Kidney epithelial cell (primary cell): ENCODE measurements at places on chromosomes 7 and 10.

GRCh38 chr7:15419596-15419995 lies 142.2 kb downstream of the AGMO start:
- no peak for DNase-seq

DNA sequence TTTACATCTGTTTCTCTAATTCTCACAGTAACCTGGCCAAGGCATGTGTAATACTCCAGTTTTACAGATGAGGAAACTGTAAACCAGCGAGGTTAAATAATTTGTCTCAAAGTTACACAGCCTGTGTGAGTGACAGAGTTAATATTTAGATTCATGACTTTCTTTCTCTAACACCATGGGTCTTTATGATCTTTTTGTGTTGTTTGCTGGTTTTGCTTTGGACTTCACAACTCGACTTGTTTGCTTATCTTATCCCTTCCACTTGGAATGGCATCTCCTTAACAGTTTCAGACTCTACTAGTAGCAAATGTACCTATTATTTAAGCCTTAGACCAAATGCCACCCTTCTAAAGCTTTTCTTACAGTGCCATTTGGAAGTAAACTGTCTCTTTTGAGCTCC lies 34.4 kb downstream of the MXI1 start:
- DNase-seq: no peak

DNA sequence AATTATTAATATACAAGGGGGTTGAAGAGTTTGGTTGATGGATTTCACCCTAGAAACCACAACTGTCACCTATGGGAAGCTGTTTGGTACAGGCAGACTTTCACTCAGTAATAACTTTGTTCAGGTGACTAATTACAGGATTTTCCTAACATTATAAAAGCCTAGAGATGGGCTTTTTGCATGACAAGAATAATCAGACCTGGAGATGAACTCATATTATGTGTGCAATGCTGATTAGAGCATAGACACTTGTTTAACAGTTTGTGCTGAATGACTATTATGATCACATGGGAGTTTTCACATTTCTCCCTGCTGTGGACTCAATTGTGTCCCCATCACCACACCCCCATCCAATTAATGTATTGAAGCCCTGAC lies 90.2 kb upstream of the STEAP4 start:
- no peak for DNase-seq

- no peak for DNase-seq
Observed at GRCh38 chr10:14010101-14010558, 320.6 kb downstream of the FRMD4A start.

DNA sequence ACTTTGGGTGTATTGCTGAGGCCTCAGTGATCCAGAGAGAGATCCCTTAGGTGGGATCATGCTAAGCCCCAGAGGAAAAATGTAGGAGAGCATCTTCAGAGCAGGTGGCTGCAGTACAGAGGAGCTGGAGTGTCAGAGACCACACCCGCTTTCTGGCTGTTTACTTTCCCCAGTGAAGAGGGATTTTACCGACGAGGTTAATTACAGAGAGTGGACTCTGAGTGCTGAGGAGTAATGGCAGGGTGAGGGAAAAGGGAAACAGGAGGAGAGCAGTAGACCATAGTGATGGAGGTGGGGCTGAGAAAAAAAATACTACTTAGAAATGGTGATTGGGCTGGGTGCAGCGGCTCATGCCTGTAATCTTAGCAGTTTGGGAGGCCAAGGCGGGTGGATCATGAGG lies 43.3 kb upstream of the HBP1 start:
- DNase-seq: no peak

GRCh38 chr10:67837541-67838314 lies at the start of gene DNAJC12:
Gene DNAJC12, minus strand, starts transcription at chr10:67838188. Its CDS starts 177 bp downstream, at chr10:67838011.
- no peak for DNase-seq

DNA sequence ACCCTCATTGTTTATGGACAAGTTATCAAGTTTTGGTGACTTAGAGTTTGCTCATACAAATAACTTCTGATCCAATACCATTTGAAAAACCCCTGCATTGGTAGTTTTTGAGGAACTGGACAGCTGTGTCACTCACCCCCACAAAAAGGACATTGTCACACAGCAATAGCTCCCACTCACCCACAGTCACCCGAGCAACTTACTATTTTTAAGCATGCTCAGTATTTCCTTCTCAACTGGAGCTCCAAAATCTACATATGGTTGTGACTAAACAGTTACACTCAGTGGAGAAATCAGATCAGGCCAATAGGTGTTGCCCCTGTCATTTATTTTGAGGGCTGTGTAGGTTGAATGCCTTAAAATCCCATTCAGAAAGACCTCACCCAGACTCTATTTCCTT lies 165.2 kb upstream of the AUTS2 start:
- no peak for DNase-seq

GRCh38 chr7:786472-787255 lies 45.6 kb upstream of the SUN1 start:
- no peak for DNase-seq

DNA sequence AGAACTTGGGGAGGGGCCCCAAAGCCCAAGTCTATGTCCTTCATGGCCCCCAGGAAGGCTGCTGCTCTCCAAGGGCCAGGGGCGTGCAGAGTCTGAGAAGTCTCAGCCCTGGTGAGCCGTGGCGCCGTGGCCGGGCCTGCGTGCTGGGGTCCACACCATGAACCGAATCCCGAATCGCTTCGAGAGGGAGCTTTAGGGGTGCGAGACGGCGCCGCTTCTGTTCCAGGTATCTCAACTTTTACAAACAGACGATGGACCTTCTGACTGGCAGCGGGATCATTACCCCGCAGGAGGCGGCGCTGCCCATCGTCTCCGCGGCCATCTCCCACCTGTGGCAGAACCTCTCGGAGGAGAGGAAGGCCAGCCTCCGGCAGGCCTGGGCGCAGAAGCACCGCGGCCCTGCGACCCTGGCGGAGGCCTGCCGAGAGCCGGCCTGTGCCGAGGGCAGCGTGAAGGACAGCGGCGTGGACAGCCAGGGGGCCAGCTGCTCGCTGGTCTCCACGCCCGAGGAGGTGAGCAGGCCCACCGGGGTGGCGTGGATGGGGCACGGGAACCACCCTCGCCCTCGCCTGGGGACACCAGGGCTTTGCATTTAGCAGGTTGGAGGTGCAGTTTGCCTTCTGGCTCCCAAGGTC lies 12.7 kb downstream of the STRA8 start:
- no peak for DNase-seq

GRCh38 chr7:104629408-104629807 lies 301.0 kb downstream of the LHFPL3 start:
- no peak for DNase-seq

DNA sequence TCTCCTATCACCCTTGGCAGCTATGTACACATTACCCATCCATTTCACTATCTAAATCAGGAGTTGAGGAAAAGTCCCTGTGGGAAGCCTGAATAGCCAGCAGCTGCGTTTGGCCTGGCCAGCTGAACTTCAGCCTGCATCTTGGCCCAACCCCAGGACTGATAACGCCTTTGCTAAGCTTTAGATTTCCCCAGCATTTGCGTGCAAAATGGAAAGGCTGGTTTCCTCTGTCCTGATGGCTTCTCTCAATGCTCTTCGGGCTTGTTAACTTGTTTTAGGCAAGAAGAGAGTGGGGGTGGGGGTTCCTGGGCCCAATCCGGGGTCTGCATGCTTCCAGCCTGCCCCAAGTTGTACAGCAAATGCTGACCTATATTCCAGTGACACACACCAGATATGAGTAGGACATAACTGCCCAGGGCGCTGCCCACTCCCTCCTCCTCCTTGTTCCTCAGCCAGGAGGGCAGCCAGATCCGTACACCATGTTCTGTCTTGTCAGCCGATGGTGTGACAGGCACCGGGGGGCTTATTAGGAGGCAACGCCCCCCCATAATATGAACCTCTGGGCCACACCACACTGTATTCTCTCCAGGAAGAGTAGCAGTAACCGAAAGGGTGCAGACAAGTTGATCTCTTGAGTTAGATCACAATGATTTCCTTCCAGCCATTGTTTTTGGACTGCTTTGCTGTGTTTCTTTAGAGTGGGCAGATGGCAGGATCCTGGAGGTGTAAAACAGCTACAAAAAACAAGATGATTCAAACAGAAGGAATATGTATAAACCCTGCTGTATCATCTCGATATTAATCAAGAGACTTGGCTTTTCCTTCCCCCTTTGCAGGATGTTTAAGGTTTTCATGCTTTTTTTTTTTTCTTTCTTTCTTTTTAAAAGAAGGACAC lies 339.0 kb downstream of the RNLS start:
- DNase-seq: no peak

DNA sequence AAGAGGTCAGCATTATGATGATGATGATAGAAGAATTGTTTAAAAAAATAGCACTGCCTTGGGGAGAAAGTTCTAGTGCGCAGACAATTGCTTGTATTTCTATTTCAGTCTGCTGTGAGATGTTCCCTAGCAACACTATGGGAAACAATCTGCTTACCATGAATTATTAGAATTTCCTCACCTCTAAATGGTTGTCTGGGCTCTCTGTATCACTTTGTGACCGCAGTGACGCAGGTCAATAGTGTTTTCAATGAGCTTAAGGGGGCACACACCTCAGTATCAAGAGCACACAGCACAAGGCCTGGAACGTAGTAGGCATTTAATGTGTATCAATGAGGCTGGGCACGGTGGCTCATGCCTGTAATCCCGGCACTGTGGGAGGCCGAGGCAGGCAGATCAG lies 98.9 kb upstream of the TARP start:
- no peak for DNase-seq

DNA sequence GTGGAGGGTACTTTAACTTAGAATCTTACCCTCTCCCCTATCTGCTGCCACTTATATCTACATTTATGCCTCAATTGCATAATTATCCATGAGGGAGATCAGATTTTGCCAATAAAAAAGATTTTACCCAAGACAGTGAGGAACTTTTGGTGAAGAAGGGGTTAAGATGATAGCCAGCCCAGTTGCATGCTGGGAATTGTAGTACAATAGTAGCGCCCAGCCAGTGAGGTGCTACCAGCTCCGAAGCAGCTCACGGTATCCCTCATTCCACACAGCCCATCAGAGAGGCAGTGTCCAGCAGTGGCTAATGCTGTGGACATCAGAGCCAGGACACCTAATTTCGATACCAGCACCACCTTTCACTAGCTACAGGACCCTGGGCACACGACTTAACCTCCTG lies 5.9 kb upstream of the LGI1 start:
- no peak for DNase-seq

DNA sequence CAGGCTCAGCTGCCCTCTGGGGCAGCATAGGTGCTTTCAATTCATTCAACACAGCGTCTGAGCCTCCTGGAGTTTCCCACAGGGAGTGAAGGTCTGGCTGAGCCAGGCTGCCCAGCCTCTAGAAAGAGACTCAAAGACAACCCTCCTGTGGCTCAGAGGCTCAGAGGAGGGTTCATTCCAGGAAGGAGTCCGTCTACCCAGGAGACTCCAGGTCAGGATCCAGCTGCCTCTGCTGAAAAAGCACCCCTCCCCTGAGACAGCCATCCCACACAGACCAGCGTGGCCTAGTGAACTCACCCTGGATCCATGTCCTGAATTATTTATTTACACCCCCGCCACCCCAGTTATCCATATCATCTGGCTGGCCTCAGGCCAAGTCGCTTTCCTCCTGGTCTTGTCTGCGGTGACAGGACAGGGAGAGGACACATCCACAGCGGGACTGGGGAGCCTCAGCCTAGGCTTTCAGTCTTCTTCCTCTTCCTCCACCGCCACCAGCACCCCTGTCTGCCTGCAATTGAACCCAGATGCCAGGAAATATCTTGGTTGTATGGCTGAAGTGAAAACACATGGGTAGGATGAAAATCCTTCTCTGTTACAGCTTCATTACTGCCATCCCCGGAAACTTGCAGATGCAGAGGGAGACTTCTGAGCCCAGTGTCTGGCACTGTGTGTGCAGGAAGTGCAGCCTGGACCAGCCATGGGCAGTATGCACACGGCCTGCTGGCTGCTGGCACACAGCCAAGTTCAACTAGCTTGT lies 44.0 kb upstream of the COL13A1 start:
- DNase-seq: no peak

- DNase-seq: no peak
Observed at GRCh38 chr7:126436213-126436868, 816.4 kb downstream of the GRM8 start.

GRCh38 chr7:4144811-4145510 lies 537.1 kb upstream of the FOXK1 start:
- DNase-seq: no peak

DNA sequence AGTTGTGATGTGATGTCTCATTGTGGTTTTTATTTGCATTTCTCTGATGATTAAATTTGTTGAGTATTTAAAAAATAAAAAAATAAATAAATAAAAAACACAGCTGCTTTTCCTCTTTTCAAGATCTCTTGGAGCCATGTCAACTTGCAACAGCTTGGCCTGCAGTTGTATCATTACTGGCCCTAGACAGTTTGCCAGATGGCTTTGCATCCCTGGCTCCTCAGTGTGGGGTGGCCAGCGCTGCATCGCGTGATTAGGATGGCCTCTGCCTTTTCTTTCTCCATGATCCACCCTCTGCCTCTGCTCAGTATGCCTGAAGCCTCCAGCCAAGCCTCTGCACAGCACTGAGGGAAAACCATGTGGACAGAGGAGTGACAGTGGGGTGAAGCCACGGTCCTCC lies 96.8 kb downstream of the PPP1R3C start:
- DNase-seq: no peak

- DNase-seq: no peak
Observed at GRCh38 chr7:47787249-47788069, 160.8 kb downstream of the PKD1L1 start.

DNA sequence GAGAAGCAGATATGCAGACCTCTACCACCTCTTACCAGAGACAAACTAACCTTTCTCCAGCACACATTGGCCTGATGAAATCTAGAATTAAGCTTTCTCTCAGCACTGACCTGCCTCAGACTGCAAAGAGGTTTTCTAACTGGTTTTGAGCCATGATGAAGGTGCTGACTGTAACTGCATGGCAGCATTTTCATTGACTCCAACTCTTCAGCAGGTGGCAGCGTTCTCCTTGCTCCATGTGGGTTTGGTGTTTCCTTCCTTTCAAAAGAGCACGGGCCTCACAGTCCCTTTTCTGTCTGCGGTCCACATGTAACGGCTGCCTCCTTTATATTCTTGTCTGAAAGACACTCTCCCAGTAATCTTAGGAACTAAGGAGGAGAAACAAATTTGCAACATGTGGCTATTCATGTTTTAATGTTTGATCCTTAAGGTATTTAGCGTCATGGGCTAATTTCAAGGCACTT lies 12.6 kb downstream of the KLLN start:
- no peak for DNase-seq

- DNase-seq: no peak
Observed at GRCh38 chr7:130475776-130476175, 16.1 kb upstream of the MEST start.

DNA sequence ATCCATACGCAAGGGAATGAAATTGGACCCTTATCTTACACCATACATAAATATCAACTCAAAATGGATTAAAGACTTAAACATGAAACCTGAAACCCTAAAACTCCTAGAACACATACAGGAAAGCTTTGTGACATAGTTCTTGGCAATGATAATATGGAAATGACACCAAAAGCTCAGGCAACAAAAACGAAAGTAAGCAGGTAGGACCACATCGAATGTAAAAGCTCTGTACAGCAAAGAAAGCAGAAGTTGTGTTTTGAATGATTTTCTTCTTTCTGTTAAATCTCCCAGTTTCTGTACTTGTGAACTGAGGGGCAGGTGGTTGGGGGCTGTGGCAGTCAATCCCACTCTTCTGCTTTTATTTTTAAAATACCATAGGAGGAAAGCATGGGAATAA lies 368.4 kb upstream of the PODXL start:
- no peak for DNase-seq
